ENCODE measurements at places on chromosomes 3 and 15.

- no peak overlapping the region for H3K27ac ChIP-seq
- no peaks in the 10 kb centered on the region for H3K36me3 ChIP-seq
- no peaks in the 10 kb centered on the region for H3K4me1 ChIP-seq
- no peak for DNase-seq
Observed at GRCh38 chr3:134663721-134664456, 13.1 kb upstream of the KY start.

GRCh38 chr3:135627057-135627456 is 338.5 kb upstream of the PPP2R3A start:
- H3K27me3 ChIP-seq, result peaks cover 3% of the 10 kb centered on the region
- H3K4me3 ChIP-seq, result no peak overlapping the region
- H3K36me3 ChIP-seq, result no peaks in the 10 kb centered on the region

GRCh38 chr3:58009749-58010535 is 1.7 kb downstream of the FLNB start:
- H3K36me3 ChIP-seq, result peaks cover 4% of the 10 kb centered on the region
- peak overlapping the region; percentile 71 for H3K27ac ChIP-seq
- no peaks in the 10 kb centered on the region for H3K27me3 ChIP-seq
- DNase-seq, result no peak

GRCh38 chr3:11136830-11137626 is 17.3 kb upstream of the HRH1 start:
- no peak overlapping the region for H3K27ac ChIP-seq
- no peak for DNase-seq
- peaks cover 13% of the 10 kb centered on the region for H3K4me1 ChIP-seq
- H3K27me3 ChIP-seq, result peaks cover 25% of the 10 kb centered on the region
- H3K36me3 ChIP-seq, result no peaks in the 10 kb centered on the region

DNA sequence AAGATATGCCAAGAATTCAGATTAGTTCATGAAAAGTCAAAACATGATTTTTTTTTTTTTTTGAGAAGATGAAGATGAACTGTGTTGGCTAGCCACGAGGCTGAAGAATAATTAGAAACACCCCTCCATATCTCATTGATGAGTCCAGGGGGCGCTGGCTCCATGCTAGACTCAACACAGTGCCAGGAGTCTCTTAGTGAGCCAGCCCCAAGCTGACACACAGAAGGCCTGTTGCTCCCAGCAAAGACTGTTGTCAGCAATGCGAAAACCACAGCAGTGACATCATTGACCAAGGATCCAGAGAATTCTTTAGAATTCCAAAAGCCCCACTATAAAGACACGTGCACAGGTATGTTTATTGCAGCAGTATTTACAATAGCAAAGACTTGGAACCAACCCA is 185.2 kb downstream of the ANXA2 start:
- no peak overlapping the region for H3K27ac ChIP-seq
- peaks cover 41% of the 10 kb centered on the region for H3K27me3 ChIP-seq
- H3K4me3 ChIP-seq, result no peak overlapping the region
- no peaks in the 10 kb centered on the region for H3K4me1 ChIP-seq
- no peak for DNase-seq

DNA sequence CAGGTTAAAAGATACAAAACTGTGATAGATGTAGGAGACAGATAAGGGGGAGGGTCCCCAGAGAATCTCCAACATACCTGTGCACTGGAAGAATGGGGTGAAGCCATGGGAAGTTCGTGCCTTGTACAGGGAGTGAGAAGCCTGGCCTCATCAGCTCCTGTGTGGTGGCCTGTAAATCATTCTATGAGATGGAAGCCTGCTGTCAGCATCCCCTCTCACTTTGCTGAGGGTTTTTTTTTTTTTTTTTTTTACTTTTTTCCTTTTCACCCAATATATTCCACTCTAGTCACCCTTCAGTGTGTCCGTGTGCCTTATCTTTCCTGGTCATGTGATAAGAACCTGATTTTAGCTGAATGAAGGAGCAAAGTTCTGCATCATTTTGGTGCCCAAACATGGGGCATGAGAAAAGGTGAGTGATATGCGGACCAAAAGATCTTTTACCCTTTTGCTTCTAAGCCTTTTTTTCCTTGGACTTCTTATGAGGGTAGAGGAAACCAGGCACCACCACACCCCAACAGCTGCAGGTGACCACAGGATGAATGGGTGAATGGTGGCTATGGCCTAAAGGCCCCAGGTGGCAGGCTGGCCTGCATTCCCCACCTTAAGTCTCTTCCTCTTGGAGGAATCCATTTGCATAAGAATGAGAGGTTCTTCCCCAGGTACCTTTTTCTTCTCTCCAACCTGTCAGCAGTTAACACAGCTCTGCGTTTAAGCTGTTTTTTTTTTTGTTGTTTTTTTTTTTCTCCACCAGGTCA is 1345.0 kb downstream of the NSUN3 start:
- no peak overlapping the region for H3K27ac ChIP-seq
- no peaks in the 10 kb centered on the region for H3K36me3 ChIP-seq
- no peak for DNase-seq
- no peaks in the 10 kb centered on the region for H3K4me1 ChIP-seq
- H3K27me3 ChIP-seq, result no peaks in the 10 kb centered on the region

DNA sequence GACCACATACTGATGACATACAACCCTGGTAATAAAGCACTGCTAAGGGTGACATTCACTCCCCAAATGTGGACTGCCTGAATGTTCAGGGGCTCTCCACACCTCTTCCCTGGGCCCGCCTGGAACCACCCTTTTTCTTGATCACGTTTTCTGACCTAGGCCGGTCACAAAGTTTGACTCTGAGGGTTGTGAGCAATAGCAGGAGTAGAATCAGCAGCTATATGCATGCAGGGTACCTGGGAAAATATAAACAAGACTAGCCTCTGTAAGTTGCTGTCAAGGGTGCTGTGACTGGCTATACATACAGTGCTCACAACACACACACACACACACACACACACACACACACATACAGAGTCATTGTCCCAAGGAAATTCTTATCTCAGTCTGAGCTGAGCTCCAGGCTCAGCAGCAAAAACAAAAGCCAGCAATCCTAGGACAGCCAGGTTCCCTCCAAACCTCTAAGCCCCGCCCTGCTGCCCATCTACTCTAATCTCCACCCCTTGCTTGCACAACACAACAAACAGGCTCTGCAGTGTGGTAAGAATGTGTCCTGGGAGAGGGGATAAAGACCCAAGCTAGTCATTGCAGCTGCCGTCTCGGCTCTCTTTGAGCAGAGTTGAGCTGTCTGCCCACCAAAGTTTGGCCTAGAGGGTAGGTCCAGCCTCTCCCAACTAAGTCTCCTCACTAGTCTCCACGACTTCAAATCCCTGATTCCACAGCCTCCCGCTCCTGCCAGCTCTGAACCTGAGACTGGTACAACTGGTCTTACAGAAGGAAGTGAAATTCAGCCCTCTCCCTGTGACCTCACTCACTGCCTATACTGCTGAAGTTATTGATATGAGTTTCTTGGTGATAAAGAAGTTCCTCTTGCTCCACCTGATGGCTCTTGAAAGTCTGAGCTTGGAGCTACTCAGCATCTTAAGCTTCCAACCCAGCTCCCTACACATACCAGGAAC is 2.2 kb downstream of the BMF start:
- H3K27ac ChIP-seq, result peak overlapping the region; percentile 81
- H3K4me3 ChIP-seq, result peak overlapping the region; percentile 84
- no peak for DNase-seq
- peaks cover 60% of the 10 kb centered on the region for H3K4me1 ChIP-seq

- H3K27me3 ChIP-seq, result peaks cover 81% of the 10 kb centered on the region
- DNase-seq, result no peak
- no peaks in the 10 kb centered on the region for H3K36me3 ChIP-seq
- H3K4me1 ChIP-seq, result peaks cover 46% of the 10 kb centered on the region
Observed at GRCh38 chr15:40929660-40930429, 705 bp downstream of the DLL4 start.

DNA sequence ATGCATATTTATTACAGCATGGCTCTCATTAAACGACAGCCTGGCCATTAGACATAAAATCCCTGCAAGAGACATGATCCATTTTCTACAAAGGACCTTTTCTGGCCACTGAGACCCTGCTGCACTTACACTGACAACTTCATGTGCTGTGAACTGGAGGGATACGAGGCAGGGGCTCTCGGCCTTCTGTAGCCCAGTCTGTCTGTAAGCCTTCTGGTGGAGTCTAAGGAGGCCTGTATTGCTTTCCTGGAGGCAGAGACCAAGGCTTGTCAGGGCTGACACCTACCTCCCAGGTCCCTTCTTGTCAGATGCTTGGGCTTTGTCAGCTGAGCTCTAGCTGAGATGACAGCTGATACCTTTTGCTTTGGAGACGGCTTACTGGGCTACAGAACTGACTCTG is 776.9 kb upstream of the ARPP21 start:
- no peaks in the 10 kb centered on the region for H3K4me1 ChIP-seq
- no peaks in the 10 kb centered on the region for H3K27me3 ChIP-seq
- no peak for DNase-seq
- H3K4me3 ChIP-seq, result no peak overlapping the region
- H3K36me3 ChIP-seq, result no peaks in the 10 kb centered on the region

DNA sequence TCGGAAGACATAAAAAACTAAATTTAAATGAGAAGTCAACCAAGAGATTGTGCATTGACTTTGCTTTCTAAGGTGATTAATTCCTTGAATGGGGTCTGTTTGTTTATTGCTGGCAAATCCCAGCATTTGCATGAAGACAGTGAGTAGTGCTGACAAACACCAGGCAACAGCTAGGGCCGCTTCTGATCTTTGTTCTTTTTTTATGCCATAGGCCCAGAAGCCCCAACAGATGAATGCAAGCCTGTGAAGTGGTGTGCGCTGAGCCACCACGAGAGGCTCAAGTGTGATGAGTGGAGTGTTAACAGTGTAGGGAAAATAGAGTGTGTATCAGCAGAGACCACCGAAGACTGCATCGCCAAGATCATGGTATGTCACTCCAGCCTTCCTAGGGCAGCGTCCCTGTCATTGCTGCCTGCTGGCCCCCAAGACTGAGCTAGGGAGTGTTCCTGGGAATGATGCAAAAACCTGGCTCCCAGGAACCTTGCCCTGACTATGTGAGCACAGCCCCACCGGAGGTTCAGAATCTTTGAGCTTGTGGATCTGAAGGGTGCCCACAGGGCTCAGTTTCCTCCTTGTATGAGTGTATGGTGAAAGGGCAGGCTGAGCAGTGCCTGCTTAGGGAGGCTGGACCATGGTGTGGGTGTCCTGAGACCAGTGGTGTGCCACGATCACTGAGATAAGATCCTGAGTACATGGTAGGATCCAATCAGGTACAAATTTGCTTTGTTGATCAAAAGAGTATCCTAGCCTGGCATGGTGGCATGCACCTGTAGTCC is 13.0 kb downstream of the TF start:
- H3K27ac ChIP-seq, result no peak overlapping the region
- no peak overlapping the region for H3K4me3 ChIP-seq
- no peaks in the 10 kb centered on the region for H3K4me1 ChIP-seq
- DNase-seq, result no peak
- peaks cover 7% of the 10 kb centered on the region for H3K27me3 ChIP-seq
- H3K36me3 ChIP-seq, result no peaks in the 10 kb centered on the region
